Right renal cortex interstitium (tissue), 3 donors: ENCODE measurements at places on chromosomes 3 and 15. TPM values are rescaled to one million over a fixed set of nuclear protein-coding genes. Genes with fewer than 3 reads are reported as not detected.

GNB4 gene
- 29.6 TPM for polyA plus RNA-seq

TEX55 gene
- not detected for polyA plus RNA-seq

OXSR1 gene
- 47.7 TPM for polyA plus RNA-seq

RTP1 gene
- not detected for polyA plus RNA-seq

TCAIM gene
- 43.1 TPM for polyA plus RNA-seq

LTK gene
- 1.4 TPM for polyA plus RNA-seq

RABL3 gene
- polyA plus RNA-seq = 32.5 TPM

GP9 gene
- 0.92 TPM for polyA plus RNA-seq

SCN11A gene
- polyA plus RNA-seq = 0.54 TPM

ACOX2 gene
- 38.7 TPM for polyA plus RNA-seq

CCDC14 gene
- polyA plus RNA-seq = 148 TPM

GRCh38 chr3:194351080-194351672 lies at the start of gene CPN2:
TSS of gene CPN2 (minus strand) at chr3:194351328. CDS start at chr3:194342702, 8,626 bp downstream.
- DNase-seq = no peak

- DNase-seq = no peak
These were observed 12.4 kb downstream of the C3orf20 start for GRCh38 chr3:14687360-14687759.

DNA sequence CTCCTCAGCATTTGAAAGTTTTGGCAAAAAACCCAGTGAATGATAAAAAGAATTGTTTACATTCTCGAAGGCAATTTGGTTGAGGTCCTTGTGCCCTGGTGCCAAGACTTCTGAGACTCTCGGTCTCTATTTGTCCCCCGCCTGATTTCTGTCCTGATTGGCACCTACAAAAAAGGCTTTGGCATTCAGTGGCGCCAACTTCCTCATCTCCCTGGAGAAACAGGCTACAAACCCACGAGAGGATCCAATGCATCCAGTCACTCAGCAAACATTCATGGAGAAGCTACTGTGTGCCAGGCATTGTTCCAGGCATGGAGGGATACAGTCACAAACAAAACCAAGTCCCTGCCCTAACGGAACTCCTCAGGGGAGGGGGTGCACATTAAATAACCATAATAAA lies 42.7 kb downstream of the HES1 start:
- no peak for DNase-seq

GRCh38 chr15:29857221-29857789 lies 35.0 kb upstream of the TJP1 start:
- DNase-seq = no peak

DNA sequence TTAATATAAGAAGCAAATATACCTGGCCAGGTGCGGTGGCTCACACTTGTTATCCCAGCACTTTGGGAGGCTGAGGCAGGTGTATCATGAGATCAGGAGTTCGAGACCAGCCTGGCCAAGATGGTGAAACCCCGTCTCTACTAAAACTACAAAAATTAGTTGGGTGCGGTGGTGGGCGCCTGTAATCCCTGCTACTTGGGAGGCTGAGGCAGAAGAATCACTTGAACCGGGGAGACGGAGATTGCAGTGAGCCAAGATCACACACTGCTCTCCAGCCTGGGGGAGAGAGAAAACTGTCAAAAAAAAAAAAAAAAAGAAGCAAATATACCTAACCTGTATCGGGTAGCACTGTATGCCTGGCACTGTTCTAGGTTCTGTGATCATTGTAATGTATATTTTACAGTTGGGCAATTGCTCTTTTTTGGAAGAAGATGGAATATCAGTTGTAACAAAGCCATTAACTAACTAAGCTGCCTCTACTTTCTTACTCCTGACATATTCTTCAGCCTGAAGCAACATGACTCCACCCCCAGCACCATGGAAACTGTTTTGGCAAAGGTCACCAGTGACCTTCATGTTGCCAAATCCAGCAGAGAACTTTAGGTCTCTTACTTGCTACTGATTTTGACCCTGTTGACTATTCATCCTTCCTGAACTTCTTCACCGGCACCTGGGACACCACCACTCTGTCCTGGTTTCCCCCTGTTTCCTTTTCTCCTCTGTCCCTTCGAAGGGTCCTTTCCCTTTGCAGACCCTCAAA lies 203.8 kb downstream of the RPLP1 start:
- no peak for DNase-seq

DNA sequence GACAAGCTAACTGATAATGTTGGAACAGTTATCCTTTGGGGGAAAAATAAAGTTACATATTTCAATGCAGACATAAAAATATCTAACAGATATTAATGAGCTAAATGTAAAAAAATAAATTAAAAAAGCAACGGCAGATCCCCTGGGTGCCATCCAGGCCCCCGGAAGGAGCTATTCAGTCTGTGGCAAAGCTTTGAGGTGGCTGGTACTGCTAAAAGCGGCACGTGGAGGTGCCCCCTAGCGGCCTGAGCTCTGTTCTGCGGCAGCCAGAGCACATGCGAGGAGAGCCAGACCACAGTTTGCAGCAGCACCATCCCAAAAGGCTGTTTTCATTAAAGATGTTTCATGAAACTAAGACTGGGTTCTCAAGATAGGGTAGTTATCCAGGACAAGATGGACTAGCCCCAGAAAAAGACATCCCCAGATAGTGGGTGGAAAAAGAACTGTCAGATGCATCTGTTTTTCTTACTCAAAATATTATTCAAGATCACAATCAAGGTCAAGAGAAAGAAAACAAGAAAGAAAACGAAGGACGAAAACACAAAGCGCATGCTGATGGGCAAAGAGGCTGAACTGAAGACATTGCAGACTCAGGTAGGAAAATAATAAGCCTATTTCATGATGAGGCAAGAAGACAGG lies 18.7 kb downstream of the AP3S2 start:
- no peak for DNase-seq

DNA sequence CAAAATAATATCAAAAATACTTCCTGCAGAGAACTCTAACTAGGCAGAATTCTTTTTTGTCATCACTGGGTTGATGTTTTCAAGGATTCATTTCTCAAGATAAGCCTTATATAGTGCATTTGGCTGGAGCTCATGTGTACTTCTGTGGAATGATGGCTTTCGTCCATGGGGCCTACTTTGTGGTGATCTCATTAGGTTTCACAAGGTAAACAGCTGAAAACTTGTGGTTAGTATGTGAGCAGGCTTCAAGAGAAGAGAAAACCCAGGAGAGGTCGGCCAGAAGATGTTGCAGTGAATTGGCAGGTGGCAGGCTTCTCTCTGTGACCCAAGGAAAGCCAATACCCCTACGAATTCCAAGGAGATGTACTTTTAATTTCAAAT lies 121.4 kb upstream of the PHLDB2 start:
- no peak for DNase-seq

DNA sequence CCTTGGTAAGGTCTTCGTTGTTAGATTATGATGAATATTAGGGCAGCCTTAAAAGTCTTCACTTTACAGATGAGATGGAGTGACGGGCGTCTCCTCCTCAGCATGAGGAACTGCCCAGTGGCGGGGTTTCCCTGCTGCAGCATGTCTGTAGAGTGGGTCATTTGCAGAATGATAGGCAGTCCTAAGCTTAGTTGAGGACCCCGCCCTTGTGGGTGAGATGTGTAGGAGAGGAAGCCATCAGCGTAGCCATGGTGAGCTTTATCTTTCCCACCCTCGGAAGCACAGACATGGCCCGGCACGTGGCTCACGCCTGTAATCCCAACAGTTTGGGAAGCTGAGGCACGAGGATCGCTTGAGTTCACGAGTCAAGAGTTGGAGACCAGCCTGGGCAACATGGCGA lies 877 bp downstream of the NIT2 start:
- no peak for DNase-seq
